ENCODE measurements at places on chromosomes 16 and 17.

DNA sequence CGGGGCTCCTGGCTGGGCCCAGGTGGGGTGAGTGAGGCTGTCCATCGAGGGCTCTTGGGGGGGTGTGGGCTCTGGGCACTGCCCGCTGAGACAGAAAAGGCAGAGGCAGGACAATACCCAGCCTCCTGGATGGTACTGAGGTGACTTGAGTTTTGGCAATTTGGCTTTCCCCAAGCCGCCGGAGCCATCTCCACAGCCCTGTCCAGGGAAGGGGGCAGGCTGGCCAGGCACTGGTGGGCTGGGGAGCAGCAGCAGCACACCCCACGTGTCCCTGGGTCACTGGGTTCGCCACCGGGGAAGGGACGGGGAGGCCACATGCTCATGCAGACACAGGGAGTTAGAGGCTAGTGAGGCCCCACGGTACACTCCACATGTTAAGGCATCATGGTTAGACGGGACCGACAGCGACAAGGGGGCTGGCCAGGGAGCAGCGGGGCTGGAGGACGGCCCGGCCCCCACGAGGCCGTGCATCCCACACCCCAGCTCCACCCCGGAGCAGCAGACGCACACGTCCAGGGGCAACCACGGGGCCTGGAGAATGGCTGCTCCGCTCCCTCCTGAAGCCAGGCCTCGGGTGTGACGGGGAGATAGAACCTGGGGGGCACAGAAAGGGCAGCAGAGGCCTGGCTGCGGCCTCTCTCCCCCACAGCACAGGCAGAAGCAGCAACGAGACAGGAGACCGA, 3.0 kb downstream of the ARHGDIA start:
- DNase-seq: peak; percentile 24

DNA sequence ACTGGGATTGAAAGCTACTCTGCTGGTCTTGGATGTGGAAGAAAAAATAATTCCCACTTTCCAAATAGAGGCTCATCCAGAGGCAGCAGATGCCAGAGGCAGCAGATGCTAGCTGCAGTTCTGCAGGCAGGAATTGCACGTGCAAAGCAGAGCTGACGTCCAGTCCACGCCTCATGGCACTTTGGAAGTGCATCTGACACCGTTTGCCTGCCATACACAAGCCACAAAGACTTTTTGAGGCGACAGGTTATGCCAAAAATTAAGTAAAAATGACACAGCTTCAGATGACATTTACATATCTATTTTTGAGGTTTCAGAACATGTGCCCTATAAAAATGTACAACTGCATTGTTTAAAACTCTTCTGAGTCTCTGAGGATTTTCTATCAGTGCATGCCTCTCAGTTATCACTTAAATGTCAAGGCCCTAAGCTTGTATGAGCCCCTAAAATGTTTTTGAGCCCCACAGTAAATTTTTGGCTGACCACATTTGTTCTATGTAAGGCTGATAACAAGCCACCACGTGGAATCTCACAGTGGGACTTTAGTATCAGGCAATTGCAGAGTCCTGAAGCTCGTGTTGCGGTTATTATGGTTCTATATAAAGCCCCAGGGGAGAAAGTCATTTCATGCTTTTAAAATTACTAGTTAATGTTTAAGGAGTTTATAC, 239.2 kb downstream of the PRKCA start:
- peak; percentile 71 for DNase-seq

- DNase-seq: no peak
Measured at GRCh38 chr16:69406780-69407331, 17.6 kb upstream of the CYB5B start.

DNA sequence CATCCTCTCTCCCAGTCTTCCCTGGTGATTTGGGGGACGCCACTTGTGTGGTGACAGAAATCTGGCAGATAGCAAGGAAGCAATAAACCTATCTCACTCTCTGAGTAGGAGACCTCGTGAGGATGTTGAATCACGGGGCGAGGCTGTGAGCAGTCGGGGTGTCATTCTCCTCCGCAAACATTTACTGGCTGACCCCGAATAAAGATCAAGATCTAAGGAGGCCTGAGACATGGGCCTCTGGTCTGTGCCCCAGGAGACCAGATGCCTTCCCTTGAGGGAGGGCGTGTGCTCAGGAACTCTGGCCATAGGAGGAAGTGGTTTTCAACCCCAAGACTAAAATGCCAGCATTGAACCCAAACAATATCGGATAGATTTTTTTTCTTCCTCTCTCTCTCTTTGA, 53.1 kb downstream of the FOXL1 start:
- no peak for DNase-seq

GRCh38 chr17:35568561-35568960, 7.9 kb upstream of the SLFN14 start:
- DNase-seq: peak; percentile 55

GRCh38 chr16:85303354-85303883, 191.1 kb upstream of the CIBAR2 start:
- DNase-seq: no peak

- DNase-seq: no peak
Measured at GRCh38 chr16:49463529-49463928, 89.9 kb downstream of the C16orf78 start.

GRCh38 chr17:1810450-1811103, 19.1 kb downstream of the SMYD4 start:
- no peak for DNase-seq

DNA sequence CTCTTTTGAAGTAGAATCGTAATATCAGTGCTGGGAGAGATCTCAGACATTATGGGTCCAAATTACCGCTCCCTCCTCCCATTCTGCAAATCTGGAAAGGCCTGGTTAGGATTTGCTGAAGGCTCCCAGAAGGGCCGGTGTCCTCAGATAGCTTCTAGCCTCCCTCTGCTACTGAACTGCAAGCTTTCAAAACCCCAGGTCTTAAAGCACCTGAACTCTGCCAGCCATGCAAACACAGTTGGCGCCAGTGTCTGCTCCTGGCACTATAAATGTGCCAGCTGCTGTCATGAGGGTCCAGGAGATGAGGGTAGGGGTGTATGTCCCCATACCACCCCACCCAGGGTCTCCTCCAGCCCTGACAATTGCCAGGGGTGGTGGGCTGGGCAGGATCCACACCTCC, 24.2 kb downstream of the SLC5A10 start:
- DNase-seq: no peak

DNA sequence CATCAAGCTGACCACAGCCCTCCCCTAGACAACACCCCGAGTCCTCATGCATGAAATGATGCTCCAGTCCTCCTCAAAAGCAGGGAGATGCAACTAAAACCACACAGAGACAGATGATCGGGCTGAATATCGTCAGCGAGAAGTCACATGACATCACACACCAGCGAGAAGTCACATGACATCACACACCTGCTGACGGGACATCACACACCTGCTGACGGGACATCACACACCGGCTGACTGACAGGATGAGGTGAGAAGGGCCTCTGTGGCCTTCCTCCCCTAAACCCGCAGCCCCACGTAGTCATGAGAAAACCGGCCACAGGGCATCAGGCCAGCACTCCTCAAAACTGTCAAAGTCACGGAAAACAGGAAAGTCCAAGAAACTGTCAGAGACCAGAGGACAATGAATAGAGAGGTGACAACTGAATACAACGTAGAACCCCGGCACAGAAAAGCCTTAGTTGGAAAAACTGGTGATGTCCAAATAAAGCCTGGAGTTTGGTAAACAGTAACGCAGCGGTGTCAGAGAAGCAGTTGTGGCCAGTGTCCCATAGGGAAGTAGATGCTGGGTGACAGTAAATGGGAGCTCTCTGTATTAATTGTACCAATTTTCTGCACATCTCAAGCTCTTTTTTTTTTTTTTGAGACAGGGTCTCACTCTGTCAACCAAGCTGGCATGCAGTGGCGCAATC, 14.3 kb downstream of the LITAF start:
- DNase-seq: no peak

GRCh38 chr17:68384941-68385340, 72.4 kb downstream of the WIPI1 start:
- DNase-seq: no peak

- no peak for DNase-seq
Measured at GRCh38 chr17:62671553-62671952, 44.1 kb downstream of the MRC2 start.

DNA sequence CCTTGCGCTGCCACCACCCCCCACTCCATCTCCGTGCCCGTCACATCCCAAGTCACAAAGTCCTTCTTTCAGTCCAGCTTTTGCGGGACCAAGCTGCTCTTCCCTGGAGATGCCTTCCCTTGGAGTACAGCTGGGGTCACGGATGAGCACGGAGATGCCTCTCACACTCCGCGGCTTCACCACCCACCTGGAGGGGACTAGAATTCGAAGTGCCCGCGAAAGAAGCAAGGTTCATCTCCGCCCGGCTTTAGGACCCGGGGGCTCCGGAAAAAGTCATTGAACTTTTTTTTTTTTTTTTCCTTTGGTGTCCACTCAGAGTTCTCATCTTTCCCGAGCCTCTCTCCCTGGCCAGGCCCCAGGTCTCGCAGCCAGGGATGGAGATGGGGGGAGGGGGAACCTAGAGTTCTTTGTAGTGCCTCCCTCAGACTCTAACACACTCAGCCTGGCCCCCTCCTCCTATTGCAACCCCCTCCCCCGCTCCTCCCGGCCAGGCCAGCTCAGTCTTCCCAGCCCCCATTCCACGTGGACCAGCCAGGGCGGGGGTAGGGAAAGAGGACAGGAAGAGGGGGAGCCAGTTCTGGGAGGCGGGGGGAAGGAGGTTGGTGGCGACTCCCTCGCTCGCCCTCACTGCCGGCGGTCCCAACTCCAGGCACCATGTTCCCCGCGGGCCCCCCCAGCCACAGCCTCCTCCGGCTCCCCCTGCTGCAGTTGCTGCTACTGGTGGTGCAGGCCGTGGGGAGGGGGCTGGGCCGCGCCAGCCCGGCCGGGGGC, at the start of gene FKBP10:
TSS of gene FKBP10 (plus strand) at position 624 of the 771 bp plus-strand sequence. CDS start at position 655, 31 bp downstream.
- DNase-seq: peak; percentile 93

- DNase-seq: no peak
Measured at GRCh38 chr16:86317813-86318650, 192.3 kb upstream of the FOXF1 start.

DNA sequence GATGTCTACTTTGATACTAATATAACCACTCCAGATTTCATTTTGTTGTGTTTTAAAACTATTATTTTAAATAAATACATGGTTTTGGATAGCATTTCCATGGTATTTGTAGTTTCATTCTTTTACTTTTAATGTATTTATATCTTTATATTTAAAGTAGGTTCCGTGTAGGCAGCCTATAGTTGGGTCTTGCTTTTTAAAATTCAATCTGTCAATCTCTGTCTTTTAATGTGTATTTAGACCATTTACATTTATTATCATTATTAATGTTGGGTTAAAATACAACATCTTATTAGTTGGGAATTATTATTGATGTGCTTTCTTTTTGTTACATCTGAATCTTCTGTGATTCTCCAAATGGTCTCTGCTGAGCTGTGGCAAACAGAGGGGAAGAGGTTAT, 412.1 kb downstream of the NPIPA7 start:
- DNase-seq: no peak

DNA sequence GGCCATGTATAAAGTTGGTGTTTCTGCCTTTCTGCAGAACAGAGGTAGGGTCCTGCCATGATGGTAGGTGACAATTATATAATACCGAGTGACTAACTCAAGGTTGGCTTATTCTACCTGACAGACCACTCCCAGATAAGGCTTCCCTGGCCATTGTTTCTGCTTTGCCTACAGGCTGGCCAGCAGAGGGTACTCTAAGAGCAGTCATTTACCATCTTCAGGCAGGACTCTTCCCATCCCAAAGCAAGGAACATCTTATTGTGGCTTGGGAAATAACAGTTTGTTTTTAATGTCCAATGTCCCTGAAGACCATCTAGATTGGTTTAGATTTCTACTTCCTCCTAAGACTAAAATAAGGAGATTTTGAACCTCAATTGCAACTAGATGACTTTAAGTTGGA, 74.1 kb downstream of the SNX11 start:
- no peak for DNase-seq

GRCh38 chr17:2745317-2746037, 4.0 kb downstream of the CCDC92B start:
- DNase-seq: no peak

- DNase-seq: no peak
Measured at GRCh38 chr16:81026429-81026828, 9.2 kb upstream of the ATMIN start.

- no peak for DNase-seq
Measured at GRCh38 chr16:9425236-9425635, 333.8 kb downstream of the HAPSTR1 start.

GRCh38 chr16:69542974-69543373, 22.8 kb upstream of the NFAT5 start:
- DNase-seq: peak; percentile 57

GRCh38 chr17:57174591-57174990, 81.7 kb upstream of the MSI2 start:
- DNase-seq: no peak

GRCh38 chr17:50845240-50846147, 10.1 kb downstream of the WFIKKN2 start:
- peak; percentile 44 for DNase-seq

DNA sequence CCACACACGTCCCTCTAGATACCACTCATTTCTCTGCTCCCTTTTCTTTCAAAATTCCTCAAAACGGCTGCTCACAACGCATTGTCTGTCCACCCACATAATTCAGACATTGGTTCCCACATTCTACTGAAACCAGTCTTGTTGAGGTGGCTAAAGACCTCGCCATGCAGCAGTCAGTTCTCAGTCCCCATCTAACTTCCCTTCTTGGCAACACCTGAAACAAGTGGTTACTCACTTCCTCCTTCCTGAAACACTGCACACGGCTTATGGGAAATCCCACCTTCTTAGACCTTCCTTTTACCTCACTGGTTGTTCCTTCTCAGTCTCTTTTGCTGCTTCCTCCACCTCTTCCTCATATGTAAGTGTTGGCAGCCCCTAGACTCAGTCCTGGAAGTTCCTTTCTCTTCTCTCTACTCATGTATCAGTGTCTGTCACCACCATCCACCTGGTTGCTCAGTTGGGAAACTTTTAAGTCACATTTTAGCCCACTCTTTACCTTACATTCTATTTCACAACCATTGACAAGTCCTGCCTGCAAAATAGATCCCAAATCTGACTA, 277.1 kb downstream of the CEP112 start:
- DNase-seq: no peak

DNA sequence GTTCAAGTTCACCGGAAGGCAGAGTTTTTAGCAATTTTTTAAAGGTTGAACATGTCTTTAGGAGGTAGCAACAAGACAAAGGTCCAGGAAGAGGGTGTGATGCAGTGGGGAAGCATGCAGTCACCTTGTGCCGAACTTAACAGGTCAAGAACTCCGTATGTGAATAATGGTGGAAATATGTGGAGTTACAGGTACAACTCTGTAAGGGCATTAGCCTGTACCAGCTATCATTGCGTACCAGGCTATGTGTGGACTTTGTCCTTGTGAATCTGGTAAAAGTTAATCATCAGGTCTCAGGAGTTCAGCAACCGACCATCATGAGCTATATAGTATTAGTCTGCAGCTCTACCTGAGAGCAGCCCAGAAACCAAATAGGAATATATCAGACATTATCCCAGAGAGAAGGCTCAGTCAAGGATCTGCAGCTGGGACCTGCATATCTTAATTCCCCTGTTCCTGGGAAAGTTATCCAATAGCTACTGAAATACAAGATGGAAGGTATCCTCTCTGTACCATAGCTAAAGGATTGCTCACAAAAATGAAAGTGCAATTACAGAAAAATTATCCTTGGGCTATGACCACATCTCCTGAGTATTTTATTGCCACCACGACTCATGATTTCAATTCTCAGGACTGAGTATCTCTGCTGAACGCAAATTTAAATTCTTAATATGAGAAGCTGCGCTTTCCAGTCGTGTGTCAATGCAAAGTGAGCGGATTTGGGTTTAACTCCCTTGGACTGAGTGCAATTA, 469.3 kb downstream of the CDH13 start:
- peak; percentile 21 for DNase-seq
